Bronchus fibroblast of lung (primary cell): ENCODE measurements at places on chromosomes 6 and 20. TPM values are rescaled to one million over a fixed set of nuclear protein-coding genes. Genes with fewer than 3 reads are reported as not detected.

UNC5CL gene
- under 0.01 and 0.15 TPM in 2 replicates for total RNA-seq

PLCB1 gene
- total RNA-seq: 1.6 and 1.7 TPM in 2 replicates

PCSK2 gene
- total RNA-seq: not detected in 2 replicates

HSPA1L gene
- 0.30 and 0.50 TPM in 2 replicates for total RNA-seq

DYNLRB1 gene
- total RNA-seq: 147 and 200 TPM in 2 replicates

CDYL gene
- total RNA-seq: 9.9 and 10.3 TPM in 2 replicates

GSTA1 gene
- total RNA-seq: not detected in 2 replicates

PTK6 gene
- total RNA-seq: not detected in 2 replicates
